Stimulated activated CD8-positive, alpha-beta memory T cell treated with anti-CD3 and anti-CD28 coated beads, Interleukin-2, amount 100 ng/mL, for 48 hours (primary cell): ENCODE measurements at places on chromosomes 6 and 20.

GRCh38 chr20:48678421-48678820 lies 149.4 kb downstream of the PREX1 start:
- no peak for DNase-seq

- DNase-seq: no peak
These were observed 178.1 kb upstream of the PRDM1 start for GRCh38 chr6:105907991-105908390.

DNA sequence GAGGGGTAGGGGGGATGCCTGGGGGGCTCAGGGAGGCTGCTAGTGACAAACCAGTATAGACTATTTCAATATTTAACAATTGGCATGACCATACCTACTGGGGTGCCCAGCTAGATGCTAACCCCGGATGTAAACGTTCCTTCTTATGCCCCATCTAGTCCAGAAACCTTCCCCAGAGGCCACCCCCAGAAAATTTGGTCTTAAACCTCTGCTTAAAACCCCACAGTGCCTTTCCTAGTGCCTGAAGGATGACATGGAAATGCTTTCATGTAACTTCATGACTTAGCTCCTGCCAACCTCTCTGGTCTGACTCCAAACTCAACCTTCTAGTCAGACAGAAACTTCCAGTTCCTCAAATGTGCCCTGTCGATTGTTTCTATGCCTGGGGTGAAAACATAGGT lies 52.0 kb downstream of the JPH2 start:
- DNase-seq: no peak

DNA sequence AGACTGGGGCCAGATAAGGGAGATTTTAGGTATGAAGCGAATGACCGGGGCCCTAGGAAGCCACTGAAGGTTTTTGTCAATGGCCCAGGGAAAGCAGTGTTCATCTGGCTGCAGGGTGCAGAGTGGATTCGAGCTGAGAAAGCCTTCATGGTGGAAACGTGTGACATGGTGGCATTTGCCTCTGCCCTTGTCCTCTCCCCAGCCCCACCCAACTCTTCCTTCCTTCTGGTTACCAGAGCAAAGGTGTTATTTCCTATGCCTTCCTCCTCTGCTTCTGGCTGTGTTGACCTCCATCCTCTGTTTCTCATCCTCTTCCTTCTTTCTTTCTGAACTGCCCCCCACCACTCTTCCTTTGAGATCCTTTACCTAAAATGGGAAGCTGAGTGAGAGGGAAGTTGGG lies 195.1 kb upstream of the SUPT3H start:
- DNase-seq: no peak

DNA sequence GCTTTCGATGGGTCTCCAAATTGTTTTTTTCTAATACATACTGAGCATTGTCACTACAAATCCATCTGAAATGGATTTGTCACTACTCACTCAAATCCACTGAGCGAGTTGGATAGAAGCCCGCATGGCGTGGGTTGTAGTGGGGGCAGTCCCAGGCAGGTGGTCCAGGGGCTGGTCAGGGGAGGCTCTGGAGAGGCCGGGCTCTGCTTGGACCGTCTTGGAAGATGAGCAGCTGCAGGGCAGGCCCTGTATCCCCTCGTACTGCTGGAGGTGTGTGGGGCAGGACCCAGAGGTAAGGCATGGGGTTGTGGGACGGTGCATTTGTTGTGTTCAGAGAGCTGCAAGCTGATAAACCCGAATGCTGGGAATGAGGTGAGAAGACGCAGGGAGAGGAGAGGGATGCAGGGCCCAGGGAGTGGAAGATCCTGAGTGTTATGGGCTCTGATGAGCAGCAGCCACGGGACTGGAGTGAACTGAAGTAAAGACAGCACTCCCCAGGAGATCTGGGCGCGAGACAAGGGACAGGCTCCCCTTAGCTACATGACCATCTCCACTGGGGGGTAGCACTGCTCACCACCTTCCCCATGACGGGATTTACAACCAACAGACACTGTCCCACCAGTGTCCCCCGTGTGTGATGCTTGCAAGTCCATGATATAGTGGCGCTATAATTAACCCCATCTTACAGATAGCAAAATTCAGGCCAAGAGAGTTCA lies 45.9 kb downstream of the PSMG4 start:
- DNase-seq: no peak

GRCh38 chr6:1043458-1043836 lies 268.5 kb upstream of the FOXQ1 start:
- DNase-seq: no peak

GRCh38 chr6:106372838-106373501 lies 12.5 kb downstream of the CRYBG1 start:
- no peak for DNase-seq

DNA sequence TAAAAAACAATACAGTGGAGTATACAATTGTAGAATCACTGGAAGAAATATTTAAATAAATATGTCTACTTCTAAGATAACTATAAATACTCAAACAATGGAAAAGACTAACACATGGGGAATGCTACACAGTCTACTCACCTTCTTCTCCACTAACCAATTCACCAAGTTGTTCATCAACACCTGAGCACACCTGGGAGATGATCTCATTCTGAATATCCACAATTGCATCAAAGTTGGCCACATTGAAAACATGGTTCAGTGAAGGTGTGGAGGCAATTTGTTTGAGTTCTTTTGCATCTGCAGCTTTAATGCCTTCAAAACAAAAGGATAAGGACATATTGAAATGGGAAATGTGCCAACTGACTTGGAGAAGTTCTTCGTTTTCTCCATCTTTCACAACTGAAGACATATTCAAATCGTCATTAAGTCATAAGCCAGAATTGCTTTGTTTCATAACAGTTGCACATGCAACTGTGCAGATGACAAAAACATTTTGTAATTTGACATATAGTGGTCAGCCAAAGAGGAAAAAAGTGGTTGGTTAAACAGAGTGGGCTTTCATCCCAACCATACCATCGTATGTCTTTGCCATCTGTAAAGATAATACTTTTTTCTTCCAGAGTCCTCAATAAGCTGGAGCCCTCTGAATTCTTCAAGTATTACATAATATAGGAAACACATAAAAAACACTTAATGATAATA lies 17.5 kb downstream of the COL12A1 start:
- no peak for DNase-seq

- DNase-seq: no peak
These were observed 499.6 kb downstream of the RFPL4B start for GRCh38 chr6:112846681-112847080.

- DNase-seq: no peak
These were observed 6.5 kb upstream of the GRIK2 start for GRCh38 chr6:101386982-101387381.

- no peak for DNase-seq
These were observed 14.2 kb downstream of the ARID1B start for GRCh38 chr6:156791320-156791850.

- no peak for DNase-seq
These were observed 77.2 kb downstream of the THBS2 start for GRCh38 chr6:169176361-169176991.

GRCh38 chr6:56649782-56650181 lies 7.1 kb upstream of the DST start:
- DNase-seq: no peak

- no peak for DNase-seq
These were observed 4.9 kb downstream of the RIMS4 start for GRCh38 chr20:44805335-44805978.

- no peak for DNase-seq
These were observed 129.6 kb upstream of the NUP153 start for GRCh38 chr6:17836293-17836692.

GRCh38 chr6:63496361-63496804 lies 75.9 kb upstream of the LOC128125822 start:
- no peak for DNase-seq

GRCh38 chr6:4820704-4821276 lies 44.6 kb downstream of the CDYL start:
- no peak for DNase-seq

DNA sequence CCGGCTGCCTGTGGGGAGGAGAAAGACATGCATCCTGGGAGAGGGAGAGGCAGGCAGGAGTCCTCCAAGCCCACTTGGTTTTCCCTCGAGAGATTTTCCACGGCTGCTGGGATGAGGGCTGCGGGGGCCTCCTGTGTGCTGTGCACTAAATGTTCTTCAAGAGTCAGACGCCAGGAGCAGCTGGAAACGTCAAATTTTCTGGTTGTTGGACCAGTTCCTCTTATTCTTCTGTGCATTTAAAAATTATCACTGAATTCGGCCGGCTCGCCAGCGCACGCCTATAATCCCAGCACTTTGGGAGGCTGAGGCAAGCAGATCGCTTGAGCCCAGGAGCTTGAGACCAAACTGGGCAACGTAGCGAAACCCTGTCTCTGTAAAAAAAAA lies 32.8 kb upstream of the NTSR1 start:
- no peak for DNase-seq

DNA sequence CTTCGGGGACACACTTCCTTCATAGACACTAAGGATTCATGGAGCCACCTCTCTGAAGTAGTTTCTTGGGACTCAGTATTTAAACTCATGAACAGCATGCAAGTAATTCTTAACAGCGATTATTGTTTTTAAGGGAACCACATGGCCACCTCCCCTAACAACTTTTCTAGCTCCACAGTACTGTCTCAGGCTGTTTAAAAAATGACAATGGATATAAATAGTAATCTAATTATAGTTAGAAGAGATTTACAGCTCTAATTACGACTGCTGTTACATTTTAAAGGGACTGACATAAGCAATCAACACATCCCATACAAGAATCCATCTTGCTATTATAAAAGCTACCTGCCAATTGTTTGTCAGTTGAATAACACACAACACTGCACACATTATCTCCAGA lies 72.1 kb upstream of the HDGFL1 start:
- DNase-seq: no peak

DNA sequence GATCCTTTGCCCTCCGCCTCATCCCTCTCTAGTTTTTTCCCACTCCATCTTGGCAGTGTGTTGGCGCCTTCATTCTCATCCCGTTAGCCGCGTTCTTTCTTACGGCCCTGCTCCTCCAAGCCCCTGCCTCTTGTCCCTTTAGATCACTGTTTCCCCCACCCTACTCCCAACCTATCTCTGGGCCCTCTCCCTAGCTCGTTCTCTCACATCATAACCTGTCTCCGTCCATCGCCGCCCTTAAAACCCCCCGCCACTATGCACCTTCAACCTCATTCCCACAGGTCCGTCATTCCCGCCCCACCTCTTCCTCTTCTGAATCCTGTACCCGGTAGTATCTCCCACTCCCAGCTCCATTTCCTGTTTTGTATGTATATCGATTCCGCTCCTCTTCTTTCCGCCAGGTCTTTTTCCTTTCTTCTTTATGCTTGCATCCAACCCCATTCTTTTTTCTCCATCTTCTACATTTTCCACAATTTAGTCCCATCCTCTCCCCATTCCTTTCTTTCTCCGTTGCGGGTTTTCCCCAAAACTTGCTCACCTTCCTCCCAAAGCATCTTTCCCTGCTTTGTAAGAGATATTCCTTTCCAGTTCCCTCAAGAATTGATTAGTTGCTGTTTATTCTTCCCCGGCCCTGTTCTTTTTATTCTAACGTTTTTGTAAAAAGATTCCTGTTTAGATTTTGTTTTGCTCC lies 671 bp downstream of the EFHC1 start:
- no peak for DNase-seq

- no peak for DNase-seq
These were observed 7.6 kb upstream of the LKAAEAR1 start for GRCh38 chr20:64091770-64092169.

DNA sequence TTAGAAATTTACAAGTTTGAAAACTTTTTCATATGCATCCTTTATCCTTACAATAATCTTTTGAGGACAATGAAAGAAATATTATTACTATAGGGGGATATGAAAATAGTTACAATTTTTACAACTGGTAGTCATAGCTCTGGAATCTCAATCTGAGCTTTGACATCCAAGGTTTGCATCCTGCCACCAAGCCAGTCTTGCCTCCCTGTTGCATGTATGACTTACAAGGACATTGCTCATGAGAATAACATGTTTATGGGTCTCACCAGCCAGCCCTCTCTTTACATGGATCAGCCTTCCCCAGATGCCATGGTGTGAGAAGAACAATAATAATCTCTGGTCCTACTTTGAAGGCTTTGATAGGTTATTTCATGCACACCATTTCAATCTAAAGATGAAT lies 67.5 kb downstream of the THEMIS start:
- no peak for DNase-seq
